Right renal cortex interstitium (tissue), 3 donors: ENCODE measurements at places on chromosomes 6 and 20. TPM values are rescaled to one million over a fixed set of nuclear protein-coding genes. Genes with fewer than 3 reads are reported as not detected.

Gene LY86
- 2.2 TPM for polyA plus RNA-seq

Gene CAGE1
- 0.07 TPM for polyA plus RNA-seq

Gene GPX5
- polyA plus RNA-seq = not detected

- no peak for DNase-seq
Measured at GRCh38 chr20:43915211-43916072, 790 bp downstream of the TOX2 start.

Gene BNIP5
- 0.20 TPM for polyA plus RNA-seq

Gene GCLC
- 24.0 TPM for polyA plus RNA-seq

DNA sequence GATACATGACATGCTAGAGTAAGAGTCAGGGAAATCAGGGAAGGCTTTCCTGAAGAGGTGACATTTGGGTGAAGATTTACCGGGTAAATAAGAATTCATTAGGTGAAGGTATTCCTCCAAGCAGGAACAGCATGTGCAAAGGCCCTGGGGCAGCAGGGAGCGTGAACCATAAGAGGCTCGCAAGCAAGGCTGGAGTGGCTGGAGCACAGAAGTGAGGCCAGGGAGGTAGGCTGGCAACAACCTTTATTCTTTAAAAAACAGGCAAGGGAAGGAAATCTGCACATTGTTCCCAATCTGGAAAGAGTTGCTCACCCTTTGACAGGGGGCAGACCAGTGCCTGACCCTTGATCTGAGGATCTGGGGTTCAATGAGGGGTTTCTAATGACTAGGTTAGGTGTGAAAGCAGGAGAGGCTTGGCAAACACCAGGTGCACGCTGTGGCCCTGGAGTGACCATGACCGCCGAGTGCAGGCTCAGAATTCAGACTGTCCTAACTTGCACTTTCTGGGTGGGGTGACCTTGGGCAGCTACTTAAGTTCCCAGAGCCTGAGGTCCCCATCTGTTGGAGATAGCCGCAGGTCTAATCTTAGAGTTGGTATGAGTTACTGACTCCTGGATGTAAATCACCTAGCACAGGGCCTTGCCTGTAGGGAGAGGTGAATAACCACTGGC, 1.9 kb downstream of the KIAA1755 start:
- no peak for DNase-seq
